ENCODE measurements at places on chromosomes 3 and 15.

DNA sequence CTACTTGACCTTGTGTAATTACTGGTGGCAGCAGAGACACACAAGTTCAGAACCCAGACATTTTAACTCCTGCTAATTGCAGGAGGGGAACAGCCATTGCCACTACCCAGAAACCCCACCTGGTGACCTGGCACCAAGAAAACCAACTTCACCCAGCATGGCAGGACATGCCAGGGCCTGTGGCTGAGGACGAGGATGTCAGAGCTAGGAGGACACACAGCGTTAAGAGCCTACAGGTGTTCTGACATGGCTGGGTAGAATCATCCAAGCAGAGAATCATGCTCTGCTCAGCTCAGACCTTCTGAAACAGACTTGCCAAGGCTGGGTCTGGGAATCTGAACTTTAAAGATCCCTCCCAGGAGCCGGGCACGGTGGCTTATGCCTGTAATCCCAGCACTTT lies 11.7 kb upstream of the SPATA12 start:
- no peak for DNase-seq

GRCh38 chr15:99167640-99168039 lies 62.8 kb downstream of the SYNM start:
- DNase-seq, result no peak

- no peak for DNase-seq
These were observed 1.2 kb upstream of the ADCY5 start for GRCh38 chr3:123449997-123450604.

DNA sequence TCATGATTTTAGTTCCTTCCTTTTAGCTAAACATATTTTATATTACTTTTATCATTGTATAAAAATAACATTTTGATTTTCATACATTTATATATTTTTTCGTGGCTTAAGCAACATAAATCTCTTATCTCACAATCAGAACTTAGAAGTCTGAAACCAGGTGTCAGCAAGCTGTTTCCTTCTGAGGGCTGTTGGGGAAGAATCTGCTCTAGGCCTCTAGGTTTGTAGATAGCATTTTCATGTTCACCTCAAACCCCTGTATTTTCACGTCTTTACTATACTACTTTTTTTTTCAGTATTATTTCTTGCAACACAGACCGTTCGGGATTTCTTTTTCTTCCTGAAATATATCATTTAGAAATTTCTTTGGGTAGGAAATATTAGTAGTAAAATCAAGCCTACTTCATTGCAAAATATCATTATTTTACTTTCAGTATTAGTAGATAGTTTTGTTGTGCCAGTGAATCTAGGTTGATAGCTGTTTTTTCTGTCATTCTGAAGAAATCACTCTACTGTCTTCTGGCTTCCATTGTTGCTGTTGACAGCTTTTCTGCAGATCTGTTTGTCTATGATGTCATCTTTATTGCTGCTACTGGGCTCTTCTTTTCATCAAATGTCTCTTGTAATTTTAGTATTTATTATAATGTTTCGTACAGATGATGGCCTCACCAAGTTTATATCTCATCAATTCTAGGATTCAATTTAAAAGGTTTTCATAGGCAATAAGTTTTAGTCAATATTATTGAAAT lies 756.3 kb downstream of the VGLL3 start:
- DNase-seq, result no peak

- DNase-seq, result peak; percentile 47
These were observed 1.2 kb downstream of the CLSTN2 start for GRCh38 chr3:139935866-139936817.

GRCh38 chr15:78761020-78761419 lies 50.2 kb downstream of the ADAMTS7 start:
- DNase-seq, result no peak

DNA sequence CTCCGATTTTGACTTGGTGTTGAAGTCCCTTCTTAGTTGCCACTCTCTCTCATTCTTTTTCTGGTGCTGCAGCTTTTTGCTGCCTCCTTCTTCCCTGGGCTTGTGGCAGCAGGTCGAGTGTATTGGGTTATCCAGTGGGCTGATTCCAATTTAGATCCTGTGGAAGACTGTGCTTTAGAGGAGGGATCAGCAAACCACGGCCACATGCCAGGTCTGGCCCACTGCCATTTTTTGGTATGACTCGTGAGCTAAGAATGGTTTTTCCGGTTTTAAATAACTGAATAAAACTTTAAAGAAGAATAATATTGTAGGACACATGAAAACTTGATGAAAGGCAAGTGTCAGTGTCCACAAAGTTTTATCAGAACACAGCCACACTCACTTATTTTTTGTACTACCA lies 330.5 kb downstream of the ROBO2 start:
- DNase-seq, result no peak

GRCh38 chr15:25671132-25671531 lies 192.0 kb downstream of the ATP10A start:
- DNase-seq, result no peak

DNA sequence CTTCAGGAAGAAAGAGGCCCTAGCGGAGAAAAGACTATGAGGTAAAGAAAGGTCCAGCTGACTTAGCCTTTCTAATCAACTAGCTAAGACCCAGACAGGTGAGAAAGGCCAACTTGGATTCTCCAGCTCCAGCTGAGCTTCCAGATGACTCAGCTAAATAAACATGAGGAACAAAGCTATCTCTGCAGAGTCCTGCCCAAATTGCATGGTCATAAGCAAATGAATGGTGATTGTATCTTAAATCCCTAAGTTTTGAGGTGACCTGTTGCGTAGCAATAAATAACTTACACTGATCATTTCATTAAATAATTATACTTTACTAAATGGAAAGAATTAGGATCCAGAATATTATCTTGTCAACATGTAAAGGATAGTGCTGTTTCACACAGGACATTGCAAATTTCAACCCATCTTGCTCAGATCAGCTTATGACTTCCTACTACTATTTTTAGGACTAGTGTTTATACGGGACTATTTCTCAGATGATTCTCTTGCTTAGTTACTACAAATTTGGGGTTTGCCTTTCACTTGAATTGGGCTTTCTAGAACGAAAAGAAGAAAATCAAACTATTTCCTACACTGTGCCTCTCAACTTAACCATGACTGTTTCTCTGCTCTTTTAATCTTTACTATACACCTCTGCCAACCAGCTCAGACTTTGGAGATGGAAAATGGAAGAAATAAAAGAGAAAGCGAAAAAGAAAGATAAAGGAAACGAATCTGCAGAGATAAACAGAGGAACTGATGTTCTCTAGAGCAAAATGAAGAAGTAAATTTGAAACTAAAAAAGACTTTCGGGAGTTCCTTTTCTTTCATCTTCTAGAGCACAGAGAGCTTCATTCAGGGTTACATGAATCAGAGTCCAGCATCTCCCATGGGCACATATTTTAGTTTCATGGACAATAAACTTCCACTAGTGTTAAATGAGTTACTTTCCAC lies 6.6 kb upstream of the ADGRG7 start:
- DNase-seq, result no peak

DNA sequence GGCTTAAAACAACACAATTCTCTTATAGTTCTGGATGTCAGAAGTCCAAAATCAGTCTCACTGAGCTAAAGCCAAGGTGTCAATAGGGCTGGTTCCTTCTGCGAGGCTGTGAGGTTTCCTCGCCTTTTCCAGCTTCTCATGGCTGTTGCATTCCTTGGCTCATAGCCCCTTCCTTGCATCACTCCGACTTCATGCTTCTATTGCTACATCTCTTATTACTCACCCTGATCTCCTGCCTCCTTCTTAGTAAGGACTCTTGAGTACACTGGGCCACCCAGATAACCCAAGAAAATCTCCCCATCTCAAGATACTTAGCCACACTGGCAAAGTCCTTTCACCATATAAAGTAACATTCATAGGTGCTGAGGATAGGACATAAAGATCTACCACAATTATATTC lies 193.9 kb downstream of the ADAMTS17 start:
- no peak for DNase-seq

DNA sequence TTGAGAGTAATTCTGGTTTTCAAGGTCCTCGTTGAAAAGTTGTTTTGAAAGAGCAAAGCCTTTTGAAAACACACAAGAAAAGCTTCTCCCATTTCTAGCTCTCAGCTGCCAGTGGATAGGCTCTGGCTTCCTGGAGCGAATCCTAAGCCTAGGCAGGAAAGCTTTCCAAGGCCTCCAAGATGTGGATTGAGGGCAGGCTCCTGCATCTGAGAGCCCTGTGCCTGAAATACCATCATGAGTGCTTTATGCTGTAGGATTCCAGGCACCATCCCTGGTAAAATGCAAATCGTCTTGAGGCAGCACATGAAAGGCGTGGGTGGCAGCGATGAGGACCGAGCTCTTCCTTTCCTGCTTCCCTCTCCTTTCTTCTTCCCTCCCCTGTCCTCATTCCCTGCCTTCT lies 60.7 kb upstream of the CORO2B start:
- no peak for DNase-seq

DNA sequence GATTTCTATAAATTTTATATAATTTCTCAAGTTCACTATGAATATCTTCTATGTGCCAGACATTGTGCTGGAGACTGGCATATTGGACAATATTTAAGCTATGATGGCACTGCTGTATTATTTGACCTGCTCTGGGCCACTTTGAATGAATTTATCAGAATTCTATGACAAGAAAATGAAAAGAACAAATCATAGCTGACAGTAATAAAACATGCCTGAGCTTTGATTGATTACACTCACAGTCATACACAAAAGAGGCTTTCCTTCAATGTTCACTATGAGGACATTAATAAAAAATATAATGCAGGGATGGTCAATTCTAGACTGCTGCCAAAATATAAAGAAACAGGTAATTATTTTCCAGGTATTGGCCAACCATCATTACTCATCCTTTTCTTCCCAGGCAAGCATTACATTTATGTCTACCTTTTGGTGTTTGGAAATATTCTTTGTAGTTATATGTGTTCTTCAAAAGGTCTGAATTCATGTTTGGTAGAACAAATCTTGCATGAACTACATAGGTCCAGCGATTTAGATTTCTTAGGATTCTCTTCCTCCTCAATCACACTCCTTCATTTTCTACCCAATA lies 81.0 kb upstream of the ALCAM start:
- DNase-seq, result no peak

DNA sequence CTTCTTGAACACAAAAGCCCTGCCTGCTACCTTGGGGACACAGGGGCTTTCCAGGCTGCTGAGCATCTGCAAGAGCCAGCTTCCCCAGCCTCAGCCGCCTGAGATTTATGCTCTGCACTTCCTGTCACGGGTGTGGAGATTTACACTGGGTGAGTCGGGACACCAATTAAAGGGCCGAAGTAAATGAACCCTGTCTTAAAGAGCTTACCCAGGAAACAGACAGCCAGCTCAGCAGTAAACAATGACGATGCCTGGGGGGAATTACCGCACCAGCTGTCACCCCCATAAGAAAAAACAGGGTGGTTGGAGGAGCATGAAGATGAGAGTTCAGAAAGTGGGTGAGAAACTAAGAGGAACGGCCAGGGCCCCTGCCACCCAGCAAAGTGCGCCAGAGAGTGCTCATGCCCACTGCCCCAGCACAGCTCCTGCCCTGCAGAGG lies 37.5 kb upstream of the IQSEC1 start:
- peak; percentile 36 for DNase-seq

GRCh38 chr15:58590926-58591325 lies 158.6 kb downstream of the ADAM10 start:
- DNase-seq, result no peak

DNA sequence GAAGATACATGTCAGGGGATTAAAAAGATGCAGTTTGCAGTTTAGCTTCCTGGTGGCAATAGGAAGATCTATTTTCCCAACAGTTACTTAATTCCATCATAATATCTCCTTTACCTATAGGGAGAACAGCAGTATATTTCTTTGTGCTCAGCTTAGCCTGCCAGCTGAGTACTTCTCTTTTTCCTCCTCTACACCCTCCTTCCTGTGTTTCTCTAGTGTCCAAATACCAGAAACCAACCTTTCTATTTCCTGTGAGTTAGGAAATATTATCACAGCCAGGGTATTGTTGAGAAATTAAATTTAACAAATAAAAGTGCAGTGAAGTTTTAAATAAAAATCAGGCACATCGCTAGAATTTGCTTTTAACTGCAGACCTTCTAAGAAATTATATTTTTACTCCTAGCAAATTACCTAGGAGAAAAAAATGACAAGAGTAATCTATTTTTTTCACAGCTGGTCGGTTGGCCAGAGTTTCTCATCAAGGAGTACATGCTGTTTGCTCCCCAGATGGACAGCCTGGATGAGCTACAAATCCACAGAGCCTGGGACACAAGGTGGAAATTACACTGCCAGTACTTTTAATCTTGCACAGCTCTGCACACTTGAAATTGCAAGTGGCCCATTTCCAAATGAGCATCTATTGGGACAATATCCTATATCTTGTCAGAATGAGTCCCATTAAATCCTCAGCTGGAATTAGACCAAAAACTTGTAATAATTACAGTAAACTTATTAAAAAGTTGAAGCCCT lies 185.2 kb upstream of the CFAP20DC start:
- DNase-seq, result no peak
